NCI-H460 (cell line): ENCODE measurements at places on chromosomes 3 and 15. TPM values are rescaled to one million over a fixed set of nuclear protein-coding genes. Genes with fewer than 3 reads are reported as not detected.

CCNB2 gene
- total RNA-seq = 81.1 TPM in 2 replicates

CPN2 gene
- total RNA-seq = not detected in 2 replicates

SLCO2A1 gene
- not detected in 2 replicates for total RNA-seq

SPTBN5 gene
- 0.06 and 0.10 TPM in 2 replicates for total RNA-seq

UBR1 gene
- total RNA-seq = 21.5 and 26.2 TPM in 2 replicates

SELENOS gene
- 65.9 and 70.9 TPM in 2 replicates for total RNA-seq

C3orf85 gene
- total RNA-seq = not detected in 2 replicates

SLC9A9 gene
- total RNA-seq = 1.1 and 2.5 TPM in 2 replicates

BCL2A1 gene
- total RNA-seq = not detected in 2 replicates

RHOV gene
- 0.14 and 0.57 TPM in 2 replicates for total RNA-seq

KAT2B gene
- total RNA-seq = 5.5 and 6.7 TPM in 2 replicates

ILDR1 gene
- 0.15 TPM in 1 of 2 replicates, not detected in the other for total RNA-seq

SHC4 gene
- 10.9 and 11.9 TPM in 2 replicates for total RNA-seq

CCDC51 gene
- total RNA-seq = 16.2 and 20.5 TPM in 2 replicates

GOLGA6A gene
- total RNA-seq = not detected in 2 replicates

SPINK8 gene
- total RNA-seq = not detected in 2 replicates
